NCI-H524 treated with DMSO at 0.1 percent for 48 hours (cell line): ENCODE measurements at places on chromosomes 16 and 17.

DNA sequence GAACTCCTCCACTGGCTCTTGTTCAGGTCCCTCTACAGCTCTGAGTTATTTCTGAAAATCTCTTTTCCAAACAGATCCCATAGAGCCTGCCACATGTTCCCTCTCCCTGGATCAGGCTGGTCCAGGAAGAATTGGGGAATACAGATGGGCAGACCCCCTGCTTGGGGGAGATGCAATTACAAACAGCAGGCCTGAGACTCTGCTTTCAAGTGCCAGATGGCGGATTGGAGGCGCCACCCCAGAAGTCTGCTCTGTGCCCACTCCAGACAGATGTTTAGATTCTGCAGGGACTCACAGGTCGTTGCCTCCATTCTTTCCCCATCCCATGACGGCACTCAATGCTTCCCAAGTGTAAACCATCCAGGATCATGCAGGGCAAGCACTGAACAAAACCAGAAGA is 316.6 kb downstream of the SLC39A11 start:
- peak; percentile 98 for DNase-seq

DNA sequence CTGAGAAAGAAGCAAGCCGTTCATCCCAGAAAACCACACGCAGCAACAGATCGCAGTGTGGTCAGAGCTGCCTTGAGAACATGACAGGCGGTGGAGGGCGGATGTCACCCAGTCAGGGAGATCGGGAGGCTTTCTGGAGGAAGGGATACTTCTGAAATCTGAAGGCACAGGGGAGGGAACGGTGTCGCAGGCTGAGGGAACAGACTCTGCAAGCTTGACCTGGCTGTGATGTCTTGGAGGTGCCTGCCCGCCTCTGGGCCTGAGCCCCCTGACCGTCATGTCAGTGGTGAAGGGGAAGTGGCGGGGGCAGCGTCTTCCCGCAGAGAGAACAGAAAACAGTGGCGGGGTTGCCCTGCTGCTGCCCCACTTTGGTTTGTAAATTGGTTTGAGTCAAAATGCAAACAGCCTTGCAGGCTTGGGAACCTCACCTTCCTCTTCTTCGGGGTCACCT is 8.1 kb upstream of the ATP2A3 start:
- no peak for DNase-seq

DNA sequence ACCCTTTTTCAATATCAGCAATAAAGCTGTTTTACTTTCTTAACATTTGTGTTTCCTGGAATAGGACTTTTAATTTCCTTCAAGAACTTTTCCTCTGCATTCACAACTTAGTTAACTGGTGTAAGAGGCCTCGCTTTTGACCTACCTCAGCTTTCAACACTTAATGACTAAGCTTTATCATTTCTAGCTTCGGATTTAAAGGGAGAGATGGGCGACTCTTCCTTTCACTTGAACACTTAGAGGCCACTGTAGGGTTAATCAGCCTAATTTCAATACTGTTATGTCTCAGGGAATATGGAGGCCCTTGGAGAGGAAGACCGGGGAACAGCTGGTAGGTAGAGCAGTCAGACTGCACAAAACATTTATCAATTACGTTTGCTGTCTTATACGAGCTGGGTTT is 4.7 kb downstream of the SYNRG start:
- no peak for DNase-seq

DNA sequence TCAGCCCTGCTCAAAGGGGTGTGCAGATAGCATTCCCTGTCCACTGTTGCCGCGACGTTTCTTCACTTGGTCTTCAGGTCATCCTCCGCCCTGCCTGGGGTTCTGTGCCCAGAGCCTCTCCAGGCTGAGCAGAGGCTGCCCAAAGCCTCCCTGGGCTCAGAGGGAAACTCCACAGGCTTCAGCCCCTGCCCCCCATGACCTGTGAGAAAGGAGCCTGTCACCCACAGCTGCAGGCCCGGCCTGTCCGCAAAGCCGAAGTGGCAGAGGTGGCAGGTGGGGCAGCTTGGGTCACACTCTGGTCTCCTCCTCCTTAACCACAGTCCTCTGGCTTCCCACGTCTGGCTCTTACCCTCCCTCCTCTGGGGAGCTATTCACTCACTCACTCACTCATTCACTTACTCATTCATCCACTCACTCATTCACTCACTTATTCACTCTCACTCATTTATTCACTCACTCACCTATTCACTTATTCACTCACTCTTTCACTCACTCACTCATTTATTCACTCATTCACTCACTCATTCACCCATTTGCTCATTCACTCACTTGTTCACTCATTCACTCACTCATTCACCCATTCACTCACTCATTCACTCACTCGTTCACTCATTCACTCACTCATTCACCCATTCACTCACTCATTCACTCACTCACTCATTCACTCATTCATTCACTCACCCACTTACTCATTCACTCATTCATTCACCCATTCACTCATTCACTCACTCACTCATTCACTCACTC is 7.1 kb upstream of the CPSF4L start:
- DNase-seq, result no peak

DNA sequence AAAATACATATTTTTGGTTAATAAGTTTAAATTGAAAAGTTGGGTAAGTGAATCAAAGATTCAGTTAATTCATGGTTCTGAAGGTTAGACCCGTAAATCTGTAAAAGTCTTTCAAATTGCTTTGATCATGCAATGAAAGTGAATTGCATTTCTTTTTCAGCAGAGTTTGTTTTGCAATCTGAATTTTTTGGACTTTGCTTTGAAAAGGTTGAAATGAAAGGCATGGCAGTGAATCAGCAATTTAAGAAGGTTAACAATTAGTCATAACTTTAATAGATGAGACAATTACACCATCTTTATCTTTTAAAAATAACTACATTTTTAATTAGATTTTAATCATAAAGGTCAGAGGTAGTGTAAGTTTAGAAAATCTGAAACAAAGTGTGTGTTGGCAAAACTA is 310.9 kb upstream of the KCNJ16 start:
- no peak for DNase-seq
